ENCODE measurements at places on chromosomes 2 and 18.

DNA sequence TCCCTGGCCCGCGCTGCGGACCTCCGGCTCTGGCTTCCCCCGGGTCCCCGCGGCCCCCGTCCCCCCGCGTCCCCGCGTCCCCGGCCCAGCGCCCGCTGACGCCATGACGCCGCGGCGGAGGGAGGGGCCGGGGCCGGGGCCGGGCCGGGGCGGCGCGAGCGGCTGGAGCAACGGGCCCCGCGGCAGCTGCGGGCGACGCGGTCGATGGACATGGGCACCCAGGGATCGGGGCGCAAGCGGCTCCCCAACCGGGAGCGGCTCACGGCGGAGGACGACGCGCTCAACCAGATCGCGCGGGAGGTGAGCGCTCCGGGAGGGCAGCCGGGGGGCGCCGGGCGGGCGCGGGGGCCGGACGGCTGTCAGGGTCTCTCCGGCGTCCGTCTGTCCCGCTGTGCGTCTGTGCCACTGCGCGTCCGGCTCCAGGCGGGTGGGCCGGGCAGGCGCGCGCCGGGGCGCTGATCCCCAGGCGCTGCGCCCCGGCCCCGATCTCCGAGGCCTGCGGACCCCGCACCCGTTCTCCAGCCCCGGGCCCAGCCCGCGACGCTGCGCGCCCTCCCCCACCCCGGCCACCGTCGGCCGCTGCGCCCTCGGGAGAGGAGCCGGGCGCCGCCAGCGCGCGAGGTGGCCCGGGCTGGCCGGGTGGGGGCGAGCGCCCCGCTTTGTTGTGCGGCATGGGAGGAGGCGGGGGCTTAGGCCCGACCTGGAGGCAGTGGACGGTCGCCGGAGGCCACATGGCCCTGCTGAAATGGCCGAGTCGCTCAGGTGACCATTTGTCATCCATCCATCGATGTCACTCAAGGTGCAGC lies at the start of gene LRRFIP1:
LRRFIP1 (plus strand) TSS at position 147 of the 806 bp plus-strand sequence; CDS start at position 205, 58 bp downstream.
- no peak for DNase-seq

- DNase-seq, result no peak
These were observed 70.1 kb downstream of the GTF3C3 start for GRCh38 chr2:196729418-196729817.

- DNase-seq, result no peak
These were observed 171.2 kb upstream of the PIK3C3 start for GRCh38 chr18:41783879-41784278.

DNA sequence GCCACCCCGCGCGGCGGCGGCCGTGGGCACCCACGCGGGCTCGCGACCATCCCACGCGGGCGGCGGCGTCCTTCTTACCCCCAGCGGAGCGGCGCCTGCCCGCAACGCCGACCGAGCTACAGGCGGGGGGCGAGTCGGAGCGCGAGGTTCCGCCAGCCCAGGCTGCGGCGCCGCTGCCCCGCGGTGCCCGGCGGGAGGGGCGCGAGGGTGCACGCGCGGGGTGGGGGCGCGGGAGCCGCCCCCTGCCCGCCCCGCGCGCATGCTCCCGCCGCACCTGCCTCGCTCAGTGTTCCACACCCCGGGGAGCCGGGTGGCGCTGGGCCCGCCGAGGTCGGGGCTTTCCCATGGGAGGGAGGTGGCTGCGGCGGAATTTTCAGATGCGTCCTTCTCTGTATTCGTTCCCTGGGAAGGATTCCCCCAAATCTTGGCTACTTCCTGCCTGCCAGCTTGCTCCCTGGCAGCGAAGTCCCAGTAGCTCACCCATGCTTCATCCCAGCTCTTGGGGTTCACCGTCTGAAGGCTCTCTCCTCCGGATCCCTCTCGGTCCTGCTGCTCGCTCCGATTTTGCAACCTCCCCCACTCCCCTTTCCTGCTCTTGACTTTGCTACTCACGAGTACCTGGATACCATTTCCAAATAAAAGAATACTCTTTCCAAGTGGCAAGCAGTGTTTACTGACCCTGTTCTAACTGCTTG lies at the start of gene L3MBTL4:
L3MBTL4 (minus strand) TSS at position 189 of the 695 bp plus-strand sequence. CDS start 103,286 bp downstream, outside the sequence.
- DNase-seq, result no peak

DNA sequence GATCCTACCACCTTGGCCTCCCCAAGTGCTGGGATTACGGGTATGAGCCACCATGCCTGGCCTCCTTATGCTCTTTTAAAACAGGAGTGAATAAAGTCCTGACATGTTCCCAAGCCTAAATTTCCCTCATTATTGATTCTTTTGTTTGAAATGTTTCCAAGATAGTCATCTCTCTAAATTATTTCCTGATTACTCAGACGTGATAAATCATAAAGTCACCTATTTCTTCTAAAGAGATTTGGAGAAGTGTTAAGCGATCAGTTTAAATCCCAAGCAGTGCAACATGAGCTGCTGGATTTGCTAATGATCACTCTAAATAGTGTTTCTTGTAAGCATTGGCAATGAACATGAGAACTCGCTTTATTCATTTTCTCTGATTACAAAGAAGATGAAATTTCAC lies 51.8 kb downstream of the PMAIP1 start:
- DNase-seq, result no peak

- DNase-seq, result no peak
These were observed 491 bp downstream of the L3MBTL4 start for GRCh38 chr18:6414118-6414722.

- DNase-seq, result no peak
These were observed 12.5 kb downstream of the TACR1 start for GRCh38 chr2:75186821-75187220.

- no peak for DNase-seq
These were observed 422 bp upstream of the MRPL53 start for GRCh38 chr2:74472945-74473258.

DNA sequence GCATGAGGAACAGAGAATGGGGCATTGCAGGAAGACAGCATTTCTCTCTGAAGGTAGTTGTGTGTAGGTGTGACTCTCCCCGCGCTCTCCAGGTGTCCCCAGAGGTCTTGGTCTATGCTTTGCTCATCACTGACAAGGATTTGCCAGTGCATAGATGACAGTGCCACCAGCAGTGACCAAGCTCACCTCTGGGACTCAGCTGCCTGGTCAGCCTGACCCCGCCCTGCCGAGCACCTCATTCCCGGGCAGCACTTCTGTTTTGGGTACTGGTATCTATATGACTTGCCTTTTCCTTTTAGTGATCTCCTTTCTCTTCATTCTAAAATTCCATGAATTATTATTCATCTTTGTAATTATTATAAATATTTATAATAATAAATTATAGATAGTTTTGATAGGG lies 59.1 kb downstream of the GBX2 start:
- no peak for DNase-seq

GRCh38 chr2:31227110-31227509 lies 6.8 kb upstream of the EHD3 start:
- no peak for DNase-seq

GRCh38 chr2:3648652-3649177 lies 9.3 kb upstream of the ALLC start:
- no peak for DNase-seq

- no peak for DNase-seq
These were observed 8.9 kb downstream of the NEDD4L start for GRCh38 chr18:58052960-58053359.

DNA sequence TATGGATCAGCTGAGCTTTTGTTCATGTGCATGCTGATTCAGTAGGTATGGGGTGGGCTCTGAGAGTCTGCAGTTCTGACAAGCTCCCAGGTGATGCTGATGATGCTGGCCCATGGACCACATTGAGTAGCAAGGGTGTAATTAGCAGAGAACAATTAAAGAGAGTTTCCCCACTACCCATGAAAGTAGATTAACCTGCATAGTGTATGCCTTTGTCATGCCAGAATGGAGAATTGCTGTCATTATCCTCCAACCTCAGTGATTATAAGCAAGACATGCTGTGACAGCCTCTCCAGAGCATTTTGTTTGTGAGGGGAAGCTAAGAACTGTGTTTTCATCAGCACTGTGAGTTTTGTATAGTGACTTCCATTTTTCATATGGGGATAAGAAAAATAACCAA lies 59.5 kb upstream of the LYPD1 start:
- DNase-seq, result no peak

- DNase-seq, result no peak
These were observed 1.0 kb upstream of the GPR35 start for GRCh38 chr2:240624011-240624949.

GRCh38 chr2:212154477-212154878 lies 384.1 kb downstream of the ERBB4 start:
- peak; percentile 48 for DNase-seq

- DNase-seq, result no peak
These were observed 1.2 kb downstream of the TMEM237 start for GRCh38 chr2:201642086-201642578.

GRCh38 chr2:209687323-209687969 lies 84.2 kb upstream of the UNC80 start:
- no peak for DNase-seq

GRCh38 chr18:58360324-58360723 lies 268.6 kb downstream of the ALPK2 start:
- no peak for DNase-seq

- no peak for DNase-seq
These were observed 18.9 kb downstream of the GNLY start for GRCh38 chr2:85712849-85713612.

DNA sequence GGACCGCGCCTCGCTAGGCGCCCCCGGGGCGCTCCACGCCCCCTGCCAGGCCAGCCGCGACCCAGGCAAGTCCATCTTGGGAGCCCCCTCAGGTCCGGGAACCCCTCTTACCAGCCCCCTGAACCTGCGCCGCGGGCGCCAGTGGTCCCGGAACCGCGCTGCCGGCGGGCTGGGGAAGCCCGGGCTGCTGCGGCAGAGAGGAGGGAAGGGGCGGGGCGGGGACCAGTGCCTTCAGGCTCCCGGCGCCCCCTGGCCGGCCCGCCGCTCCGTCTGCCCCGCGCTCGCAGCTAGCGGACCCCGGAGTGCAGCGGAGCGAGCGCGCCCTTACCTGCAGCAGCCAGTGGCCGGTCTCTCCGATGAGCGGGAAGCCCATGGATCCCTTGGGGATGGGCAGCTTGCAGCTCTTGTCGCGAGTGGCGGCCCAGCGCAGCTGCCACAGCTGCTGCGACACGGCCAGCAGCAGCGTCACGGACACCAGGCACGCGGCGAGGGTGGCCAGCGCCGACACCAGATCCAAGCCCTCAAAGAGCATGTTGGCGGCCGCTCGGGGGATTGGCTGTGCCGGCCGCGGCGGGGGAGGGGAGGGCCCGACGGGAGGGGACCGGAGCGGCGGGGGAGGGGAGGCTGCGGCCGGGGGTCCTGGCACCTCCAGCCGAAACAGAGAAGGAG lies at the start of gene CYP26B1:
CYP26B1 (minus strand) TSS at position 560 of the 669 bp plus-strand sequence; CDS start at position 532, 28 bp downstream.
- DNase-seq, result no peak

DNA sequence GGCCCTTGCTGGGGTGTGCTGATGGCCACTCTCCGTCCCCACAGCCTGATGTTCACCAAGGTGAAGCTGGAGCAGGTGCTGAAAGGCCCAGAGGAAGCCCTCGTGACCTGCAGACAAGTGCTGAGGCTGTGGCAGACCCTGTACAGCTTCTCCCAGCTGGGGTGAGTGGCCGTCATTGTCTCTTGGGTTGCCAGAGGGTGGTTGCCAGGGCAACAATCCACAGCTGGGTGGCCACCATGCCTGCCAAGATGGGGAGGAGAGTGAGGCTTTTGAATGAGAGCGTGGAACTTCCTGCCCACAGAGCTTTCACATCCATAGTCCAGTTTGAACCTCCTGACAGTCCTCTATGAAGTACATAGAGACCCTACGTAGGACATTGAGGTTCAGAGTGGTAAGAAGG lies 108.8 kb downstream of the STPG4 start:
- DNase-seq, result no peak

- no peak for DNase-seq
These were observed 202.4 kb downstream of the FHOD3 start for GRCh38 chr18:36499938-36500337.

DNA sequence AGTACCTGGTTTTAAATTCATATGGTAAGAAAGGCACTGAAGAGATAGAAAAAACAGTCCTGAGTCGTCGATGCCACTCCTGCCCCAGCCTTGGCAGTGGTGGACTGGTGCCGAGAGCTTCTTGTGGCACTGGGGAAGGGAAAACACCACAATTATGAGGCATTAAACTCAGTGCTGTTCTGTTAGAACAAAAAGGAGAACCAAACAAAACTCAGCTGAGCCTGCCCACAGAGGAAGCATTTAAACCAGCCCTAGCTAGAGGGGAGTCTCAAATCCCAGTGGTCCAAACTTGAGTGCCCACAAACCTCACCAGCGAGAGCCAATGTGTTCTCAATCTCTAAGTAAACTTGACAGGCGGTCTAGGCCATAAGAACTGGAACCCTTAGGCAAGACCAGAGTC lies 1254.5 kb upstream of the FAM98A start:
- DNase-seq, result no peak

DNA sequence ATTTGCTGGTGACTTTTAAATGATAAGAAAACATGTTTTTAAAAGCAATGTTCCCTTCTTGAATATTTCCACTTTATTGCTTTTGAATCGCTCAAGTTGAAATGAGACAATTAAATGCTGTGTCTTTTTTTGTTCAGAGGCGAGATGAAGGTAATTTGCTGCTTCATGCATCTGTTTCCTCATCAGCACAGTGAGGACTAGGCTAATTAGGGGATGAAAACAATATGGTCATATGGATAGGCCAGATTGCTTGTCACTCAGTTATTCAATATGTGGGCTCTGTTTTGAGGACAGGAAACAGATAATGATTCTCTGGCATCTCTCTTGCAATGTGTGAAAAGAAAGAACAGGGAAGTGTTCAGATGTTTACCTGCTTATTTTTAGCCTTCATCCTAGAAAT lies 61.0 kb downstream of the ERBB4 start:
- peak; percentile 33 for DNase-seq
